Activated CD8-positive, alpha-beta memory T cell treated with anti-CD3 and anti-CD28 coated beads, Interleukin-2, amount 50 U/mL, for 4 hours (primary cell): ENCODE measurements at places on chromosomes 1 and 21.

DNA sequence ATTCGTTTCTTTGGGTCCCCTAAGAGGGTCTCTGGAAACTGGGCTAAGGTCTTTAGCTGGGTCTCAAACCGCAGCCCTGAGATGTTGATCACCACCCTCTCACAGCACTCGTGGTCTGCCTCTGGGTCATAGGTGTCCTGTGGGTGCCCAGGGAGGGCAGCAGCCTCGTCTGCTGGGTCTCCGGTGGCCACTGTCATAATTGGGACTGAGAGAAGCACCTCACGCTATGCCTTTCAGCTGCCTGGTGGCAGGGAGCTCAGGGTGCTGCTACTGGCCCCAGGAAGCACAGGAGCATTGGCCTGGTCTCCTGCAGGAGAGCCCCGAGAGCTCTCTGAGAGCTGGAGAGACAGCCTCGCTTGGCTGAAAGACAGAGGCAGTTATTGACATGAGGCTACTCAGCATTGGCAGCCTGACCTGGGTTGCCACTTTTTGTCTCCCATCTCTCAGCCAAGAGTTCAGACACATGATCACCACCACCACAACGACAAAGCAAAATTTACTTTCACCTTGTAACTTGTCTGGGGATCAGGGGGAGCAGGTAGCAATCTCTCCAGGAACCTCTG is 1.5 kb downstream of the KCNA2 start:
- no peak for DNase-seq

DNA sequence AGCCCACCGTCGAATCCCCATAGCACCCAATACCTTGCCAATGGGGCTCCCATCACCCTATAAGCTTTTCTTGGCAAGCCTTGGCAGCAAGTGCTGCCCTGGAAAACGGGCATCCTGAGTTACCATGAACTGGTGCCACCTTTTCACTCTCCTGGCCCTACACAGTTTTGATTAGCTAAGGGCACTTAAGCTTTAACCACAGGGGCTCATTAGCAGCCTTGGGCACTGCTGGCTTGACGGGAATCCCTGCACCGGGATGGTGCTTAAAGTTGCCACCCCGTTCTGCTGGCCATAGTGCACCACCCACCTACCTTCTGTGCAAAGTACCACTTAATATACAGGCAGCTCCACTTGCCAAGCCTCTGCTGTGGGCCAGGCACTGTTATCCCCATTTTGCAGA is 13.7 kb downstream of the PARS2 start:
- no peak for DNase-seq

DNA sequence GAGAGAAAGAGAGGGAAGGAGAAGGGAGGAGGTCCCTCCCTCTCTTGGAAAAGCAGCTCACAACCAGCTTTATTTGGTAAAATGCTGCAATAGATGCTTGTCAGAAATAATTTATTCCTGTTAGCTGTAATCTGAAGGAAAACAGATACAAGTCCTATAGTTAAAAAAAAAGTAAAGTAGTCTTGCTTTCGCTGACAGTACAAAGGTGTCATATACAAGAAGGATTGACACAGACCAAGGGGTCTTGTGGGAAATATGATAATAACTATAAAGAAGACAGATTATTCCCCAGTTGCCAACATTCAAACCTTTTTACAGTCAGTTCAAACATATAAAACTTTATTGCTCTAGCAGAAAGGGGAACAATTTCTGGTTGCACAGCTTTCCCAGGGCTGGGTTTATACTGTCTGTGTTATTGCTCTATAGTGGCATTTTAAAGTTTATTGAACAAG is 145.0 kb downstream of the PBX1 start:
- DNase-seq: no peak

DNA sequence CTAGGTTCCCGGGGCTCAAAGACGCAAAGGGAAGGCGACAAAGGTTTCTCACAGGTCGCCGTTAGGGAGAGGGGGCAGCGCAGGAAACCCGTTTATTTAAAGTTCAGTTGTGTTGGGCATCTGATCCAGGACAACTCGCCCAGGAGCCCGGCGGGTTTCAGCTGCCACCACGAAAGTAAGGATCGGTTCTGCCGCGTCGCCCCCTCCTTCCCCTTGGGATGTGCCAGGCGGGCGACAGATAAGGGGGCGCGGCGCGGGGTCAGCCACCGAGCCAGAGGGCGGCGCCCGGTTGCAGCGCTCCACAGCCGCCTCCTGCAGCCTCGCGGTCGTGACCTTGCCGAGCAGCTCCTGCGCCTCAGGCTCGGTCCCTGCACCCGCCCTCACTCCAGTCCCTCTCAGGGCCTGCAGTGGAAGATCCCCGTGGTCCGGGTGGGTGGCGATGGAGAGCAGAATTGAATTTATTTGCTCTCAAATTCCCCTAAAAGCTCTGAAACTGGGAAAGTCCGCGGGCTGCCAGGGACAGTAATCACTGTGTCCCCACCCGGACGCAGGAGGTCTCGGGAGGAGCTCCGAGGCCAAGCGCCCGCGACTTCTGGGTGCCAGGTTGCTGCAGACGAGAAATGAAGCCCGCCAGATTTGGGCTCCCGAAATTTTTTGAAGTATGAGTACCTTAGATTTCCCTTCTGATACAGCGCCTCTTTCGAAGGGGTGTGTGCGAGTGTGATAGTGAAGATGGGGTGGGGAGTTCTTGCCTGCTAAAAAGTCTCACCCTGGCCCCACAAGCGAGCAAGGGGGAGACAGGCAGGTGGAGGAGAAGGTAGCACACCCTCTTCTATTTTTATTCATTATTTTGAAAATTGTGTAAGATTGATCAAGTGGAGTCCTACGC is 28.4 kb upstream of the NFIA start:
- no peak for DNase-seq

- DNase-seq: peak; percentile 87
Observed at GRCh38 chr1:205273551-205273982, 45.8 kb downstream of the TMCC2 start.

DNA sequence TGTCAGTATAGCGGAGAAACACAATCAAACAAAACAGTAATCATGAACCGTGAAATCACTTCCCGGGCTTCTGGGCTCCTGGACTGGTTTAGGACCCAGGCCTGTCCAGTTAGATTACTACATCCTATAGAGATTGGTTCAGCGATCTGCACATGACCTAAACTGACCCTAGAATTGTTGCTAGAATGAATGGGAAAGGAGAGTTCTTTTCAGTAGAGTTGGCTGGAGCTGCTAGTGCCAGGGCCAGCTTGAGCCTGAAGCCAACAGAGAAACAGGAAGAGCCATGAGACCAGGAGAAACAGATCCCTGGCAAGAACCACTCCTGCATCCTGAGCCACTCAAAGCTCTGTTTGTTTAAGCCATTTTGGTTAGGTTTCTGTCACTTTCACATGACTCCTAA is 474.3 kb upstream of the C1orf87 start:
- DNase-seq: no peak

DNA sequence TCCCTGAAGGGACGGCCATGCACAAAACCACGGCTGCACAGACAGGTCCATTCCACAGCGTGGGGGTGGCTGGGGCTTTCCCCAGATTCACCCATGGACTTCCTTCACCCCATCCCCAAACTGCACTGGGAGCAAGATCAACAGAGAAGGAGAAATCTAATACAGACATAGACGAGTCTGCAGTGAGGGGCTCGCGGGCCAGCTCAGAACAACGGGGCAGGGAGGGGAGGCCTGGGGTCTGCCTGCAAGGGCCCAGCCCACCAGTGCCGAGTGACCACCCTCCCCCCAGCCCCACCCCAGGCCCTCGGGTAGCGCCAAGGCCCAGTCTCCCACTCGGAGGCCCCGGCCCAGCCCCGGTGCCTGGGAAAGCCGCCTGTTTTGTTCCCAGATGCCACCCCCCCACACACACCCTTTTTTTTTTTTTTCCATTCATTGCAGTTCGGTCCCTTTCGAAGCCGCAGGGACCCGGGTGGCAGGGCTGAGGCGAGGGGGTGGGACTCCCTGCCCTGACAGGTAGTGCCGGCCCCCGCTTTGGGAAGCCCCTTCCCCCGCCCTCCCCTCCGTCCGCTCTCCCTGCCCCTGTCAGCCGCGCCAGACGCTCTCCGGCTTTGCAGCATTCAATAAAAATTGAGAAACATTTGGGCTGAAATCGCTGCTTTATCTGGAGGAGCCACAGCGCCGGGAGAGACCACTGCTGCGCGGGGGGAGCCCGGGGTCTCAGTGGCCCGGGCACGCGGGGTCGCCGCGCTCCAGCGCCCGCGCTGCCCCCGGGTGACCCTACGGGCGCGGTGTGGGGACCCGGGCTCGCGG is 543 bp upstream of the EPHB2 start:
- no peak for DNase-seq

DNA sequence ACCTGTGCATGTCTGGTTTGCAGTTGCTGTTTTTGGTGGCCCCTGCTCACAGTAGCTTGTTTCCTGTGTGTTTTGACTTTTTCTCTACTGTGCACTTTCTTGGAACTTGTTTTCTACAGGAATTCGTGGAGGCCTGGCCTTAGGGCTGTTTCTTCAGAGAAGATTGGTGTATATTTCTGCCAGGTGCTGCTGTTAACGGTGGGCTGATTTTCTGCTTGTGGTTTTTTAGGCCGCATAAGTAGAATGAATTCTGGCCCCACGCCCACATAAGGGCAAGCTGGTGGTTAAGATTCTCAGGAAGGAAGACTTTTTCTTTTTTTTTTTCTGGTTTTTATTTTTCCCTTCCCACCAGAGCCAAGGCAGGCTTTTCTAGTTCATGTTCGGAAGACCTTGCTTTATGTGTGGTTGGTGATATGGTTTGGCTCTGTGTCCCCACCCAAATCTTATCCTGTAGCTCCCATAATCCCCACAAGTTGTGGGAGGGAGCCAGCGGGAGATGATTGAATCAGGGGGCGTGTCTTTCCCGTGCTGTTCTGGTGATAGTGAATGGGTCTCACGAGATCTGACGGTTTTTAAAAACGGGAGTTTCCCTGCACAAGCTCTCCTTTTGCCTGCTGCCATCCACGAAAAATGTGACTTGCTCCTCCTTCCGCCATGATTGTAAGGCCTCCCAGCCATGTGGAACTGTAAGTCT is 71.5 kb upstream of the DISP3 start:
- no peak for DNase-seq

- DNase-seq: no peak
Observed at GRCh38 chr1:46218443-46218842, 15.3 kb downstream of the LURAP1 start.

GRCh38 chr1:23793861-23794731 is 3.2 kb downstream of the LYPLA2 start:
- DNase-seq: no peak

DNA sequence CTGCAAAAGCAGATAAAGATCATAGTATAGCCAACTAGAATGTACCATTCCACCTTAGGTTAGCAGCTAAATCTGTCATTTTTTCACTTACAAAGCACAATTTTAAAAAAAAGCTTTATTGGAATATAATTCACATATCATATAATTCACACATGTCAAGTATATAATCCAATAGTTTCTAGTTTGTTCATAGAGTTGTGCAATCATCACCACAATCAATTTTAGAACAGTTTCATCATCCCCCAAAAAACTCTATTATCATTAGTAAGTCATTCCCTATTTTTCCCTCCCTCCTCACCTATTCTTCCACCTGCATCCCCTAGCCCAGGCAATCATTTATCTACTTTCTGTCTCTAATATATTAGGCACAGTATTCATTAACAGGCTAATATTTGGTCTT is 32.0 kb upstream of the INSL5 start:
- no peak for DNase-seq

GRCh38 chr1:29970747-29971325 is 734.5 kb downstream of the PTPRU start:
- no peak for DNase-seq

- DNase-seq: no peak
Observed at GRCh38 chr1:59272507-59272906, 24.4 kb upstream of the FGGY start.

DNA sequence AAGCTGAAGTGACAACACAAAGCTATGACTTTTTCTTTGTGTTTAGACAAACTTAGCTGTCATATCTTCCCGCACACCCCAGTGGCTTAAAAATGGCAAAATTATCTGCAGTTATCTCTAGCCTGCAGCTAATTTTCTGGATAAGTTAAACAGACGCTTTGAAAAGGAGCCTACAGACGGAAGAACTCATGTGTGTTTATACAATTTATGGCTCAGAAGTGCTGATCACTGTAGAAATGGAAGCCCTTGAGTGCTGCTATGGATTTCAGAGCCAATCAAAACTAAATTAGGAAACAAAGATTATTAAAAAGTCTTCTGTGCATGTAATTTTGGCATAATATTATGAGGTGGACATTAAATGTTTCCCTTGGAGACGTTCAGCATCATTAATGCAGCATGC is 11.6 kb downstream of the NTNG1 start:
- no peak for DNase-seq

DNA sequence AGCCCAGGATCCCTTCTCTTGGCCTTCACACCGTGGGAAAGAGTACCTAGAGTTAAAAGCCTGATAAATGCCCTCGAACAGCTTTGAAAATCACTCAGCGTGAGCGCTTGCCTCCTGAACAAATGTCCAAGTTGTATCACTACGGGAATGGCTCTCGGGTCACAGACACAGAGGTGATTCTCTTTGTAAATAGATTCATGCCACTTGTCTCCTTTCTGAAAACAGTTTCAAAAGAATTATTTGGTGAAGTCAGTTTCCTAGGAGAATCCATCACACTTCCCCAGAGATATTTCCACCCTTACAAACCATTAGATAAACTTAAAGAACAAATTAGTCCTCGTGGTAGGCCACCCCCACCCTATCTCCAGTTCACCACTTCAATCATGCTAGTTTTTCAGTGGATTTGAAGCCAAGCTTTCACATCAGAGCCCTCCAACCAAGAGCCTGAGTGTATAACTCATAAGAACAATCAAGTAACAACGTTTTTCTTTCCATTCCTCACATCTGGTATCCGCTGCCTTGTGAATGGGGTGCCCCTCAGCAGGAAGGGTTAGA is 132.9 kb downstream of the SLC30A10 start:
- DNase-seq: no peak

DNA sequence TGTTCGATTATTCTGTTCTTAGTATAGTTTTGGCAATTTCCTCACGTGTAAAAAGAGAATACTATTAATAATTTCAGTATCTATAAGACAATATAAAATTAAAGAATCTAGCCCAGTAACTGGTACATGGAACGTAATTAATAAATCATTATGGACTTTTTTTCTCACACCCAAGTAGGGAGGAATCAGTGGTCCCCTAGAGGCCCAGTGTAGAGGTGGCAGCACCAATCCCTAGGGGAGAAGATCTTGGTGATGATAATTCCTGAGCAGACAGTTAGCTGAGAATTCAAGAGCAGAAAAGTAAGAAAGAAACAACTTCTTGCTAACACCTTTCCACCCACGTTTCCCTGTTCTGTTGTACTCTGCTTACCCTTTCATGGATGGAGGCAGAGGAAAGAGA is 19.7 kb upstream of the SELE start:
- no peak for DNase-seq

DNA sequence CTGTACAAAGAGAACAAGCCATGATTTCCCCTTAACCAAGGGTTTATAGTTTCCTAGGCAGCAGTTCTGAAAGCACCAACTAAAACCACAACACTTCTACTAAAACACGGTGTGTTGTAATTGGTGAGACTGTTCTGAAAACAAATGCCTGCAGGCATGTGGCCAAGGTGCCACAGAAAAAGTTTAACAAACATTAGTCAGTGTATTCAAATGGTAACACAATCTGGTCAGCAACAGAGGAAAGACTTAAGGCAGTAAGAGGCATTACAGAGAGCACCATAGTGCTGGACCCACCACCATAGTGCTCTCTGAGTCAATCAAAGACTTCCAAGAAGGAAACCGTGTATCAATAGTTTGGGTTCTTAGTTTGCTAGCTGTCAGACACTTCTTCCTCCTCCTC is 16.7 kb downstream of the SNIP1 start:
- DNase-seq: no peak
